ENCODE measurements at places on chromosomes 6 and 20. TPM values are rescaled to one million over a fixed set of nuclear protein-coding genes. Genes with fewer than 3 reads are reported as not detected.
A peak's percentile ranks its signal among the peaks of the same experiment; 100 is the strongest.

The SLC35D3 gene
- not detected for total RNA-seq

The CALHM4 gene
- 0.34 TPM for total RNA-seq

The LAMP5 gene
- not detected for total RNA-seq

- DNase-seq = peak; percentile 71
Observed at GRCh38 chr6:112253841-112254816, at the start of gene LAMA4. Gene LAMA4, minus strand, starts transcription at chr6:112254567. Its CDS starts 417 bp downstream, at chr6:112254150.

- DNase-seq = no peak
Observed at GRCh38 chr6:148890096-148890495, 143.3 kb downstream of the UST start.

DNA sequence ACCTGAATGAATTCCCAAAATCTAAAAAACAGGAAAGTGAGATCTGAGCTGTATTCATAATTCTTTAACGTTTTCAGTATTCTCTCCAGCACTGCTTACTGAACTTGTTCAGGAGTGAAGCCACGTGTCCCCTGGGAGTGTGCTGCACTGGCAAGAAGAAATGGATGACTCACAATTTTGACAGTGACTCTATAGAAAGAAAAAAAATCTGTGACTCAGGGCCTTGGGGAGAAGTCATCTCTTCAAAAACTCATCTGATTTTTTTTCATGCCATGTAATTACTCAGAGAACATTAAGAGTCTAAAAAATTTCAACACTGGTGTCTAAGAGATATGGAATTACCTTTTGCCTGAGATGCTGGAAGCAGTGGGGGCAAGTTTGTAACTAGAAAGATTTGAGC lies 39.7 kb downstream of the ANKEF1 start:
- DNase-seq = peak; percentile 31

DNA sequence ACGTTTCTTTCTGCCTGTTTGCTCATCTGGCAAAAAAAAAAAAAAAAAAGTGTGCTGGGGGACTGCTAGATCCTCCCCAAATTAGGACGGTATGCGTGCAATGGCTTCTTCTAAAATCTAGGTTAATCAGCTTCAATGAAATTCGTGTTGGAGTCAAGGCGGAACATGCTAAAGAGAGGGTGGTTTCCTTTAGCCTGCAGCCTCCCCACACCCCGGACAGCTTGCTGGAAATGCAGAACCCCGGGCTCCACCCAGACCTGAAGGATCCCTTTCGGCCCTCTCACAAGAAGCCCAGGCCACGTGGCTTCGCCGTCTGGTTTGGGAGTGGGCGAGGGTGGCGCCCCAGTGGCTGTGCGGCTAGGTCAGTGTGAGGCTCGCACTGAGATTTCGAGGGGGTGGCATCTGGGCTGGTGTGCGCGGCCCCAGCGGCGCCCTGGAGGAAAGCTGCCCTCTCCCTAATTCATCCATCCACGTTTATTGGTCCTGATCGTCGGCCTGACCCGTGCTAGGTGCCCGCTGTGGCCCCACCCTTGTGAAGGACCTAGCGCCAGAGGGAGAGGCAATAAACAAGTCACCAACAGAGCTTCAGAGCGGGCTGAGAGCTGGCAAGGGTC lies 49.0 kb downstream of the APCDD1L start:
- no peak for DNase-seq

The PDE10A gene
- total RNA-seq = 3.6 TPM

The MYB gene
- not detected for total RNA-seq

- DNase-seq = no peak
Observed at GRCh38 chr6:43173591-43174262, 2.7 kb downstream of the SRF start.

DNA sequence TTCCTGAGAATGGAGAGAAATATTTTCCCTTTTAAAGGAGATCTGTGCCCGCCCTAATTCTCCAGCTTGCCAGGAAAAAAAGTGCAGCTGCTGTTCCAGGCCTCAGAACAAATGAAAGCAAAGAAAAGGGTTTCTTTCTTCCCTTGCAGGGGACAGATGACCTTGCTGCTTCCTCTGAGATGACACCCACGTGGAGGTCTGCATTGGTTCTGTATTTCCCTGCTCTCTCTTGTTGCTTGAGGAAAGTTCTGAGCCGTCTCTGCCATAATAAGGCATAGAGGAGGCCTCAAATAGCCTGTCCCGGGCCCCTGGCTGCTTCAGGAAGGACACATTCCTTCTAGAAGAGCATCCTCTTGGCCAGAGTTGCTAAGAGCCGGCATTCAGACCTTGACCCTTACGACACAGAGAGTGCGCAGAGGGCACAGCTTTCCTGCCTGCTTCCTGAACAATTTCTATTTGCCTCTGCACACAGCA lies 501.8 kb upstream of the SULF2 start:
- DNase-seq = no peak

- DNase-seq = no peak
Observed at GRCh38 chr6:16743664-16744210, 17.5 kb downstream of the ATXN1 start.

- DNase-seq = peak; percentile 50
Observed at GRCh38 chr20:36548006-36548315, 6.6 kb downstream of the MYL9 start.

The HLA-DRA gene
- total RNA-seq = 49.2 TPM

DNA sequence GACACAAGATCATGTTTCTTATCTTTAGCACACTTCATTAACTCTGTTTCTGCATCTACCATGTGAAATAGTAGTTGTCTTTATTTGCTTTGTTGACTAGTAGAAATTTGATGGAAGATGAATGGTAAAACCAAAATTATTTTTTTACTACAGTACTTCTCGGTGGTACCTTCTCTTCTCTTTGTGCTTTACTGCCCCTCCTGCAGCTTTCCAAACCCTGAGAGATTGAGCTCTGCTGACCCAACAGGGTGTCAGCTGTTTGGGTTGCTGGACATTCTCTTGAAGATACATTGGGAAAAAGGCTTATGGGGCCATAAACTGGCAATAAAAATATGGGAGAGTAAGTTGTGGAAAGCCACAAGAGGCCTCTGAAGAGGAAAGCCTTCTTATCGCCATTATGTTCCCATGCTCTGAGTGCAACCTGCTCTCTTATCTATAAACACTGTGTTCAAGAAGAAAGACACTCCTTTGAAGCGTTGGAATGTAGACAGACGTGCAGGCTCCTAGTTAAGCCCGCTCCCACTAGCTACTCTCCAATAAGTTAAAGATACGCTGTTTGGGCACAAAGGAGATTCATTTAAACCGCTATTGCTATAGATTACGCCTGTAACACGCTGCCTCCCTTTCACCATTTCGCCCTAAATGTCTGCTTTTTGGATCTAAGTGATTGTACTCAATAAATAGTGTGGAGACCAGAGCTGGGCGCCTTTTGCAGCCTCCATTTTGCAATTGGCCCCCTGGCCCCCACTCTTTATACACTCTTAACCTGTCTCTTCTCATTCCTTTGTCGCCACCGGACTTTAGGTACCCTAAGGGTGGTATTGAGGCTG lies 60.1 kb upstream of the PRSS16 start:
- no peak for DNase-seq

GRCh38 chr20:23143986-23144690 lies 58.0 kb upstream of the CD93 start:
- no peak for DNase-seq

DNA sequence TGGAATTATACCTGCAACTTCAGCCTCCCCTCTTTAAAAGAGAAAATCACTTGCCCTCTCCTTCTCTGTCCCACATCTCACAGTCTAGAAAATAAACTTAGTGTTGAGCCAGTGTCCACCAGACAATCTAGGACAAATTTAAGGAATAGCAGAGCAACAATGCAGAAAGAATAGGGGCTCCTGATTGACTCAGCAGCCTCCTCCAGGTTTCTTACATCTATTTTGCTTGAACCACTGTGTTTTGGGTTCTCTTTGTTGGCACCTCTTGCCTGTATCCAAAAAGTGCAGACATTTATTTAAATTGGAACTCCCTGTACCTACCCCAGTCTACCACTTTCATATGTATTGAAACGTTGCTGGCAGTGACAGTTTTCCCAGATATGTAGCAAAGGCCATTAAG lies 133.7 kb upstream of the HSF2 start:
- DNase-seq = no peak

The SLPI gene
- total RNA-seq = 204 TPM

GRCh38 chr6:88513471-88513870 lies 347.3 kb upstream of the CNR1 start:
- no peak for DNase-seq

DNA sequence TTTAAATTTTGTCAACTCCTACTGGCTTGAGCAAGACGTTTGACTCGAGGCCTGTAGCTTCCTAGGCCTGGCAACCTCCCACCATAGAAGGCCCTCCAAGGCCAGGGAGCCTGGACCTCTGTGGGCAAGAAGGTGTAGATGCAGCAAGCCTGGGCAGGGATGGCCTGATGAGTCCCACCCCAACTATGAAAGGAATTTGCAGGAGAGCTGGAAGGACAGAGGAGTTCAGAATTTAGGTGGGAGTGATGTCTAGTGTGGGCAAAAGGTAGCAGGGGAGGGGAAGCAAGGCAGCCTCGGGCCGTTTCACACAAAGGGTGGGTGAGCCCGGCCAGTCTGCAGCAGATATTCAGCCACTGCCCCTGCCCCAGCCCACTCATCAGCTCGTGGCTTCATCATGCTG lies 245.2 kb downstream of the CDH26 start:
- DNase-seq = no peak

The ERVFRD-1 gene
- not detected for total RNA-seq

DNA sequence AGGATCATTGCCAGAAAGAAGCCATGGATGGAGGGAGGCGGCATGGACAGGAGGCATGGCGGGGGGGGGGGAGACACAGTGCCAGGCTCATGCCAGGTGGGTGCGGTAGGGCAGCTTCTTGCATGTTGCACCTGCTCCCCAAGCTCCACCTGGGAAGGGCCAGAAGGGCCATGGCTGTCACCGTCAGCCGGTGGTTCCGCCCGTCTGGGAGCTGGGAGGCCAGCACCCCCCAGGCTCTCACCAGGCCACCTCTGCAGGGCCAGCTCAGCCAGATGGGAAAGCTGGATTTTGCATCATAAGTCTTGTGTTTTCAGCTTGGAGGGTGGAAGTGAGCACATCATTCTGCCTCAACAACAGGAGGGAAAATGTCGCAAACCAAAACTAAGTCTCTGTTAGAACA lies 404.7 kb downstream of the TAF4 start:
- DNase-seq = no peak

- no peak for DNase-seq
Observed at GRCh38 chr20:32190616-32191415, 16.7 kb downstream of the PLAGL2 start.

The XPO5 gene
- total RNA-seq = 20.9 TPM

DNA sequence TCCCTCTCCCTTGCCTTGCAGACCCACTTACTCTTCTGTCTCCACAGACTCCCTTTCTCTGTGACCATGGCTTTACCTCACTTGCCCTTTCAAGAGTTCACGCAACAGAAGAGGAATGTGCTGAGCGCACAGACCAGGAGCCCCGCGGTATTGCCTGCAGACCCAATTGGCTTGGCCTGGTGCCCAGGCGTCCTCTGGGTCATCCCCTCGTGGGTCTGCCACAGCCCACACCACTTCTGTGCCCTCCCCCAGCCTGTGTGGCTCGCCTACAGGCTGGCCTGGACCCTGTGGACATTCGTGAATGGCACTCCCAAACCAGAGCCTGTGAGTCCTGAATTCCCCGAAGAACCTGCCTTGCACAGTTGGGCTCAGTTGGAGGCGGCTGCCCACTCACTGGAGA lies 15.3 kb upstream of the NINL start:
- DNase-seq = no peak

The IRF4 gene
- total RNA-seq = 0.59 TPM

The UST gene
- total RNA-seq = 2.0 TPM

- peak; percentile 76 for DNase-seq
Observed at GRCh38 chr20:4006640-4007039, 8.7 kb downstream of the RNF24 start.

DNA sequence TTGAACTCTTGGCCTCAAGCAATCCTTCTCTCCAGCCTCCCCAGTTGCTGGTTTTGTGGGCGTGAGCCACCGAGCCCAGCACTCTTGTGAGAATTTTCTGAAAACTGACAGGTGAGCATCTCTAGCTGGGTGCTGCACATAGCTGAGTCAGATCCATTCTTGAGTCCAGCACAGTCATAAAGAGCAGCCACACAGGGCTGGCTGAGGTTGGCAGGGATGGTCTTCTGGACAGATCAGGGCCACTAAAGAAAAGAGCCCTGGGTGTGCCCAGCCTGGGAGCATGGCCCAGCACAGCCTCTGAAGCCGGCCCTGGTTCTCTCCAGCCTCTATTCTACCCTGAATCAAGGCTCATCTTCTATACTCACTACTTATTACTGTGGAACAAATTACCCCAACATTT lies 11.5 kb downstream of the DLGAP4 start:
- DNase-seq = no peak

- DNase-seq = no peak
Observed at GRCh38 chr6:88445188-88445965, 279.2 kb upstream of the CNR1 start.

- DNase-seq = no peak
Observed at GRCh38 chr6:124487623-124488431, 474.4 kb upstream of the RNF217 start.

GRCh38 chr6:90074161-90074850 lies 180.0 kb downstream of the GJA10 start:
- DNase-seq = no peak

DNA sequence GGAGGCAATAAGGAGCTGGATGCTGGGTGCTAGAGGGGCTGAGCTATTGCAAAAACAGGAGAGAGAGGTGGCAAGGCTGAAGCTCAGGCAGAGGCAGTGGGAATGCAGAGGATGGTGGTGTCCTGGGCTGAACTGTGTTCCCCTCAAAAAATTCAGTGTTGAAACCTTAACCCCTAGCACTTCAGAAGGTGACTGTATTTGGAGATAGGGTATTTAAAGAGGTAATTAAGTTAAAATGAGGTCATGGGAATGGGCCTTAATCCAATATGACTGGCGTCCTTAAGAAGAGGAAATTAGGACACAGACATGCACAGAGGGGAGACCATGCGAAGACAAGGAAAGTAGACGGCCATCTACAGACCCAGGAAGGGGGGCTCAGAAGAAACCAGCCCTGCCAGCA lies 11.5 kb upstream of the MMP9 start:
- DNase-seq = no peak

DNA sequence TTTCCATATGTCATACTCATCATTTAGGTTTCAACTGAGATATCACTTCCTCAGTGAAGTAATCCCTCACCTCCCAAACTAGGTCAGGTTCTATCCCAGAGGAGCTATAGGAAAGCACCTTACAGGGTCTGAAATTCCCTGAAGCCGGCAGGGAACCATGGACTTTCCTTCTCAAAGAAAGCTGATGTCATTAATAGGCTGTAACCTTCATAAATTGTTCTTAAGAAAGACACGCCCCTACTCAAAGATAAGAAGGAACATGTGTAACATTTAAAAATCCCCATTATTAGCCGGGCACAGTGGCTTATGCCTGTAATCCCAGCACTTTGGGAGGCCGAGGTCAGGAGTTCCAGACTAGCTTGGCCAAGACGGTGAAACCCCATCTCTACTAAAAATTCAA lies 50.0 kb upstream of the RNGTT start:
- DNase-seq = no peak

DNA sequence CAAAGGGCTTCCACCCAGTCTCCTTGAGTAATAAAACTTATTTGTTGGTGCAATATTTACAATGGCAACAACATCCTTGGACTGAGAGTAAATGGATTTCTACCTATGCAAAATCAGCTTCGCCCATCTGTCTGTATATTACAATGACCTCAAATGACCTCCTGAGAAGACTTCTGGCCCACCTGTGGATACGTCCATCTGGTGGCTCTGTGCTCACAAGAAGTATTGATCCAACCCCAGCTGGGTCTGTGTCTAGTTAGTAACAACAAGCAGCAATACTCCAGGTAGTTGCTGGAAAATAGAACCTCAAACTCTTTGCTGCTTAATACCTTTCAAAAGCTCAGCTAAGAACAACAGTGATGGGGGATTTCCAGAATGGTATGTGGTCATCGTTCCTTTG lies 34.7 kb upstream of the GSTA4 start:
- no peak for DNase-seq

The OOEP gene
- total RNA-seq = not detected

All from psoas muscle (tissue), 8 donors.